ENCODE measurements at places on chromosomes 3 and 15.

DNA sequence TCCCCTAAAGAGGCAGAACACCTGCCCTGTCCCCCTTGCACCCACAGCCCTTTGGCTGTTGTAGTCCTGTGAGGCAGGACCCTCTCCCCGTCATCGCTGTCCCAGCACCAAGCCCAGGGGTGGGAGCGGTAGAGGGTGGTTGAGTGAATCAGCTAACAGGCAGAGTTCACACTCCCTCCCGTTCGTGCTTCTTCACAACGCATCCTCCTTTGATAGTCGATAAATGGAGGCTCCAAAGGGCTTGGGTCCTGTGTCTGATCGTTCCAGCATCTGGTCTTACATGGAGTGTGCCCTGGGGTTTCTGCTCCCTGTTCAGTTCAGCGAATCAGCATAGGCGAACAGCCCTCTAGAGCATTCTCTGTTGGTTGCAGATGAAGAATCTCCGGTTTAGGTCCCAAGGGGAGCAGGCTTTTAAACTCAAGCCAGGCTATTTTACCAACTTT is 820 bp upstream of the HMCES start:
- DNase-seq, result no peak

GRCh38 chr3:34305266-34305665 is 506.8 kb downstream of the PDCD6IP start:
- DNase-seq, result no peak

DNA sequence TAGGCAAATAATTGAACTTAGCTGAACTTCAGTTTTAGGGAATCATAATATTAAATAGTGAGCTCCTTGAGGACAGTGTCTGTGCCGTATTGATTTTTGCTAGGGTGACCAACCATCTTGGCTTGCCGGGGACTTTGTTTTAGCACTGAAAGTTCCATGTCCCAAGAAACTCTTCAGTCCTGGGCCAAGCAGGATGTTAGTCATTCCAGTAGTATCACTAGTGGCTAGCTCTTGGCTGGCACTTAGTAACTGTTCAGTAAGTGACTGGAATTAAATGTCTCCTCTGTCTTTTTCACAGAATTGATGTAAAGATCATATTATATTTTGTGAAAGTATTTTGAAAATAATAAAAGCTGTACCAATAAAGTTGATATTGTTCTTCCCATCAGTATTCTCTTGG is 42.3 kb downstream of the RSRC1 start:
- no peak for DNase-seq

- DNase-seq, result no peak
Observed at GRCh38 chr3:53501178-53501577, 6.8 kb downstream of the CACNA1D start.

- no peak for DNase-seq
Observed at GRCh38 chr3:48473617-48473952, 27.0 kb downstream of the ATRIP start.

DNA sequence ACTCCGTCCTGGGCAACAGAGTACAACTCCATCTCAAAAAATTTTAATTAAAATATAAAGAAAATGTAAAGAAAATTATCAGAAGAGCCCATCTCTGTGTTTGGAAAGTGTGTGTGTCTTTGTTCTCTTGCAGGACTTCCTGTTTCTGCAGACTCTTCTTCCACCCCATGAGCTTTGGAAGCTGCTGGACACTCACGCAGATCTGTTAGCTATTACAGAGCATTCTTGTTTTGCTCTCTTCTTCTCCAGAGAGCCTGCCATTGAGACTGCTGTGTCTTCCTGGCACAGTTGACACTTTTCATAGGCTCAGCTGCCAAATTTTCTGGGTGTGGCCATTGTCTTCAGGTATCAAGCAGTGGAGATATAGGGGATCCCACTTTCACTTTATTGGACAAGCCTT is 6.0 kb upstream of the CCR8 start:
- DNase-seq, result no peak

DNA sequence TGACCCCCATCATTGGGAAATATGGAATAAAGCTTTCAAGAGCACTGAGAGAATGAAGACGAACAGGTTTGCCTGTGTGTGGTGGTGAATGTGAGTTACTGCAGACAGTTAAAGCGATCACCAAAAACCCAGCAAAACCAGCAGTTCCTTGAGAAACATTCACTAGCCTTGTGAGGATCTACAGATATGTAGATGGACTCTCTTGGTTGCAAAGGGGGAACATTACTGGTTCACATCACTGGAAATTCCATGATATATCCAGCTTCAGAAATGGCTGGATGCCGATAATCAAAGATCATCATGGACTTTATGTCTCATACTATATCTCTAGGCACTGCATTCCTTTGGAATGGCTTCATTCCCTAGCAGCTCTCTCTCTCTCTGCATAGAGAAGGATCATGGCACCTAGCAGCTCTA is 10.2 kb upstream of the HERC1 start:
- DNase-seq, result no peak

DNA sequence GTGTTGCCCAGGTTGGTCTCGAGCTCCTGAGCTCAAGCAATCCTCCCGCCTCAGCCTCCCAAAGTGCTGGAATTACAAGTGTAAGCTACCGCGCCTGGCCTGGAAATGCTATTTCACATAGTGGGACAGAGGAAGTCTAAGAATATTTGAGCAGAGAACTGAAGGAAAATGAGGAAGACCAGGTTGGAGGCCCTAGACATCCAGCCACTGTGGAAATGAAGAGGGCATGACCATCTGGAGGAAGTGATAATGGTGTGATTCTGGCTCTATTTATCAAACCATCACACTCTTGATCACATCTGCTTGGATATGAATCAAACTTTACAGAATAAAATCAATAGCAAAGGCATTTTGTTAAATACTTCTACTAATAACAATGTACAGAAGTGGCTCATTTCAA is 65.9 kb upstream of the ARHGEF3 start:
- DNase-seq, result no peak

DNA sequence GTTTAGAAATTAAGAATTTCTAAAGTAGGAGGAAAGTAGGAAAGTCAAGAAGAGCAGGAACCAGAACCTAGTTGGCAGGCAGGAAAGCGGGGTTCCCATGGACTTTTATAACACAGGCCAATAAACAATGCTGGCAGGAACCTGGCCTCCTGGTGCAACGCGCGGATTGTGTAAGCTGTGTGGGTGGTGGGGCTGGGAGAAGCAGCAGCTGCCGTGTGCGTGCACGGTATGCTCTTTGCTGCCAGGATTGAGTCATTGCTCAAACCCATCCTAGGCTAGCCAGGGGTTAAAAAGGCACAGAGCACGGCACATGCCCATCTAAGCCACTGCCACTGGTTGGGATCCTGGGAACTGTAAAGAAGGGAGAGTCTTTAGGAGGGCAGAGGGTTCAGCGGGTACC is 209.9 kb upstream of the RGMA start:
- DNase-seq, result no peak

- DNase-seq, result no peak
Observed at GRCh38 chr3:107142171-107142570, 235.1 kb upstream of the CCDC54 start.

DNA sequence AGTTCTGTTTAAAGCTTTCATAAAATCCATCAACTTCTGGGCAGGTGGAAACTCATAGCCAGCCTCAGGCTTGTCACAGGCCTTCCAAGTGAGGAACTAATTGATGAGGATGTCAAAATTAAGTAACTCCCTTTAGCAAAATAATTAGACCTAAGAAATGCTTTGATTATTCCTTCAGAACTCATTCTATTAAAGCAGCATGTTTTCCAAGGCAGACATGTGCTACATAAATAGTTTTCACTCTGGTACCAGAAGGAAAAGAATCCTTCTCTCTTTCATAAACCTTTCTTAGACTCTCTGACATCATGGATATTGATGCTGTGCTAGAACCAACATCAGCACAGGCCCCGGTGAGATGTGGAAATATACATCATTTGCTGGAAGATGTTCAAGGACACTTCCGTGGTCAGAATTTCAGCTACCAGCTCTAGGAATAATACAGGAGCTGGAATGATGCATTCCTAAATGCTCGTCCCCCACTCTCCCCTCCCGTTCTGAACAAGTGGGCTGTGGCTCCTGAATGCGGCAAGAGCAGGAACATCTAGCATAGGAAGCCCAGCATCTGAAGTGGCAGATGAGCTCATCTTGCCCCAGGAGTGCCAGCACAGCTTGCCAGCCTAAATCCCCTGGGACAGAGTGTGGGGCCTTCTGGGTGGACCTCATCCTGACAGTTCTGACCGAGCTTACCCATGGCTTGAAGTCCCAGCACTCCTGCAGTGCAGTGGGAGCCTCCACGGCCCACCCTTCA is 82.4 kb downstream of the WWTR1 start:
- DNase-seq, result no peak

GRCh38 chr3:2172561-2173171 is 74.0 kb downstream of the CNTN4 start:
- DNase-seq, result no peak

DNA sequence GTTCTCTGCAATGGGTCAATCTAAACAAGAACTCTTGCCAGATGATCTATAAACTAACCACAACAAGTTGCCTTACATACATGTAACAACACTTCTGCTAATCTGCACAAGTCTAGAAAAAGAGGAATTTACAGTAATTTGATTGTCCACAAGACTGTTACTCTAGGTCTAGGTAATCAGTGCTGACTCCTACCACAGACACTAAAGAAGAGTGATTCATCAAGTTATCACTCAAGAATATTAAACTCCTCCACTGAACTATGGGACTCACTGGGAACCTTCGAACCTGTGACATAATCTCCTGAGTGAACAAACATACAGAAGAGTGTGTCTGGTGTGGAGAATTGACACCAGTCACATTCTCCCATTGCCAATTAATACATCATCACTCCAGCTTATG is 138.3 kb downstream of the ANXA2 start:
- DNase-seq, result no peak

GRCh38 chr3:53044371-53044710 is 1.5 kb downstream of the SFMBT1 start:
- DNase-seq, result no peak

DNA sequence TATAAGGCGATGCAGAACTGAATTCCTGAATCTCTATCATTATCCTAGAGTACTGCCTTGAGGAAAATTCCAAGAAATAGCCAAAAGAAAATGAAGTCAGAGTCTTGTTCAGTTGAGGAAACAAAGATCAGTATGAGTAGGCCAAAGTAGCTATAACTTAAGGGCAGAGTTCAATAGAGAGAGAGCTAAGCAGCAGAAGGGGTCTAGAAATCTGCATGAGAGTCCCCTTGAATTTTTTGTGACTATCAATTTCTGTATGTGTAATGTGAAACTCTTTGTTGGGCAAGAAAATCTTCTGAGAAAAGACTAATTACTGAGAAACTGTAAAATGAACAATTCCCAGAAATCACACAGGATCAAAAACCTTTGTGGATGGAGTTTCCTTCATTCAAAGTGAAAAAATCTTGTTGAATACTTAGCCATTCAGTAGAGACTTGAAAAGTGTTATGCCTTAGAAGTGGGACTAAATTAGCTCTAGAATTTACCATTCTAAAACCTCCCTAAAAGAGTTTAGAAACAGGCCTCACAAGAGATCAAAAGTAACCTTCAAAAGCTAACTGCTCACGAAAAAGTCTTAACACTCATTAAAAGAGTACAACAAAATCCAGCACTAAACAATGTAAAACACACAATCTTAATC is 43.1 kb upstream of the FNDC3B start:
- DNase-seq, result no peak

DNA sequence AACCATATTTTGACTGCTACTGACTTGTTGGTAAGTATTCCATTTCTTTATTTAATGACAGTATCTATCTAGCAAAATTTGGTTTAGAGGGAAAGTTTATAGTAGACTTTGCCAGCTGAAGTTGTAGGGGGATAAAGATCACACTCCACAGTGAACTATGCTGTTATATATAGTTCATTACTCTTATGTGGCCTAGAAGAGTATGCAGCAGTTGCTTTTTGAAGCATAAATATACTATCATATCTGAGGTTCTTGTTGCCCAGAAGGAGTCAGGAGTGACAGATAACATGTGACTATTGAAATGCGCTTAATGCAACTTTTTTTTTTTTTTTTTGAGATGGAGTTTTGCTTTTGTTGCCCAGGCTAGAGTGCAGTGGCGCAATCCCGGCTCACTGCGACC is 25.6 kb upstream of the MCF2L2 start:
- DNase-seq, result no peak
